WERI-Rb-1 (cell line): ENCODE measurements at places on chromosomes 7 and 10.

DNA sequence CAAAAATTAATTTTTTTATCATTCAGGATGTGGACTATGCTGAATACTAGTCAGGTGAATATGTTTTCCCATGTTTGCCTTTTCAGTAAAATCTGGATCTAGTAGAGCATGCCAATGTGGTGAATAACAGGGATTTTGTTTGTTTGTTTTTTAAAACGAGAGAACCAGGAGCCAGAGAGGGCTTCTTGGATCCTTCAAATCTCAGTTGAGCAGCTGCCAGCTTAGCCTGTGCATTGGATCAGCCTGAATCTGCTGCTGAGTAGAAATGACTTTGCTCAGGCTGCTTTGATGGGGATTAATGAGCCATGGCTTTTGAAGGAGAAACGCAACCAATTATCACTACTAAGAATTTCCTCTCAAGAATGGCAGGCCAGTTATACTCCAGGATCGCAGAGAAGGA is 493.8 kb downstream of the ARL4A start:
- DNase-seq, result peak; percentile 63

DNA sequence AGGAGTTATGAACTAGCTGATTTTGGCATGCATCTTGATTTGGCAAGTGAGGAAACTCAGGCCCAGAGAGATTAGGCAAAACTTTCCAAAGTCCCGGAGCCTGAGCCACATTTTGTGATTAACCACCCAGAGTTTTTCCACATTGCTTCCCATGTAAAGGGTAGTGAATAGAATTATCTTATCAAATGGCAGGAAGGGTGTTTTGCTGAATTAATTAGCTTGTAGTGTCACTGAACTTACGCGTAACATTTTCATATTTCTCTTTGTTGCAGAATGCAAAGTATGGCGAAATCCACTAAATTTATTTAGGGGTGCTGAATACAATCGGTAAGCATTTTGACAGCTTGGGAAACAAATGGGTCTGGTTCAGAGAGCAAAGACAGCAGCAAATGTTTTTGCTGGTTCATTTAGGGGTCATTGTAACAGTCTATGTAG is 176.2 kb downstream of the ST7 start:
- DNase-seq, result no peak

DNA sequence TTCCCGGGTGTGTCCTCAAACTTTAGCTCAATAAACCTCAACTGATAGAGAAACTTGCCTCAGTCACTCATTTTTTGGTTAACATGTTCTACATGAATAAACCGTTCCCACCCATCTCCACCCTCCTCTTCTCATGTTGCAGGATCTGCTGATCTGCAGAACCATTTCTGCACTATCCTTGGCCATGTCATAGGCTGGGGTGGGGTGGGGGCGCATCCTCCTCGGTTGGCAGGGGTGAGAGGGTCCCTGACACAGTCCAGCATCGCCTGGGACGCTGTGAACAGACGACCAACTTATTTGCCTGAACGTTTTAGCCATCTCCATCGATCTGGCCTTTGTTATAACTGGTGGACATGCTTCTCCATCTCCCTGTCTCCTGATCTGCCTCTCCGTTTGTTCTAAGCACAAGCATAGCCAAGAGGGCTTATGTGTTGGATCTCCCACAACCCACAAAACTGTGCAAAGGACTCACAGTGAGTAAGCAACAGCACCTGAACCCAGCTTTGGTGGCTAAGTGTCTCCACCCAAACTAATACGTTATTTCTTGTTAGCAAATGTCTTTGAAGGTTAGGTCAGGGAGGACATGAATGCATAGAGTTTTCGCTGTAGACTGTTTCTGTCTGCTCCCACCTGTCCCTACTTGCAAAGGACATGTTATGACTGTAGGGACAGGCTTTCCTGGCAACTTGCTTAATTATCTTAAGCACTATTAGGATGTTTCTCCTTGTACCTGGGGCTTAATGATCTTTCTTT is 51.7 kb downstream of the PRKCQ start:
- DNase-seq, result no peak

DNA sequence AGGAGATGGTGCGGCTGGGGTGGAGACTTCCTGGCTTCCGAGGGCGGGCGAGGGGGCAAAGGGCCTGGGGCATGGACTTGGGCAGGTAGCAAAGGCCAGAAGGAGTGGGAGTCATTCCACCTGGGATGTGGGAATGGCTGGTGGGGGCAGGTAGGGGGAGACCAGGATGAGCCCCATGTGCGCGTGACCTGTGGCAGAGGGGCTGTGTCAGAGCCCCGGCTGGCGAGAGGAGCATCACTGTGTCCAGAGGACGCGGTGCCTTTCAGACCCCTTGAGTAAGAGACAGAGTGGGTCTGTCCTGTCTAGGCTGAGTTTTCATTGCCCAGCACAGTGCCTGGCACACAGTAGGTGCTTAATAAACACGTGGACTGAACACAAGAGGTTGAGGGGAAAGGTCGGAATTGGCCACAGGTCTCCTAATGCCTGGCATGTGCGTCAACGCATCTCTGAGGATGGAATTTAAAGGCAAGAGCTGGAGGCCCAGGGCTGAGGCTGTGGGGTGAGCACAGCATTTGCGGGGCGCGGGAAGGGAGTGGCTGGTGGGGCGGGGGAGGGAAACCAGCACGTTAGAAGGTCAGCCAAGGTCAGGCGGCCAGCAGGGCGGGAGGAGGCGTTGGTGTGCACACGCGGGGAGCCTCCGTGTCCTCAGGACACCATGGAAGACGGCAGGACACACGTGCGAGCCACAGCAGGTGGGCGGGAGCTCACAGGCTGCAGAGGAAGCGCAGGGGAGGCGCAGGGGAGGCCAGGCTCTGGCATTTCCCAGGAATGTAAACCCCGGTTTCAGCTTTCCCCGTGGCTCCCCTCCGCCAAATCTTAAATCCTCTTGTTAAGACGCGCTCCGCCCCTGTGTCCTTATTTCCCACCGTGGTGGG is 51.8 kb downstream of the CUX1 start:
- peak; percentile 71 for DNase-seq

- DNase-seq, result no peak
These were observed 172.2 kb downstream of the HERPUD2 start for GRCh38 chr7:35522697-35523096.

- DNase-seq, result no peak
These were observed 128.0 kb downstream of the RSU1 start for GRCh38 chr10:16689227-16689626.

GRCh38 chr7:107125475-107125874 is 43.3 kb upstream of the HBP1 start:
- no peak for DNase-seq

- DNase-seq, result peak; percentile 29
These were observed 83.4 kb upstream of the SMNDC1 start for GRCh38 chr10:110387983-110388686.

DNA sequence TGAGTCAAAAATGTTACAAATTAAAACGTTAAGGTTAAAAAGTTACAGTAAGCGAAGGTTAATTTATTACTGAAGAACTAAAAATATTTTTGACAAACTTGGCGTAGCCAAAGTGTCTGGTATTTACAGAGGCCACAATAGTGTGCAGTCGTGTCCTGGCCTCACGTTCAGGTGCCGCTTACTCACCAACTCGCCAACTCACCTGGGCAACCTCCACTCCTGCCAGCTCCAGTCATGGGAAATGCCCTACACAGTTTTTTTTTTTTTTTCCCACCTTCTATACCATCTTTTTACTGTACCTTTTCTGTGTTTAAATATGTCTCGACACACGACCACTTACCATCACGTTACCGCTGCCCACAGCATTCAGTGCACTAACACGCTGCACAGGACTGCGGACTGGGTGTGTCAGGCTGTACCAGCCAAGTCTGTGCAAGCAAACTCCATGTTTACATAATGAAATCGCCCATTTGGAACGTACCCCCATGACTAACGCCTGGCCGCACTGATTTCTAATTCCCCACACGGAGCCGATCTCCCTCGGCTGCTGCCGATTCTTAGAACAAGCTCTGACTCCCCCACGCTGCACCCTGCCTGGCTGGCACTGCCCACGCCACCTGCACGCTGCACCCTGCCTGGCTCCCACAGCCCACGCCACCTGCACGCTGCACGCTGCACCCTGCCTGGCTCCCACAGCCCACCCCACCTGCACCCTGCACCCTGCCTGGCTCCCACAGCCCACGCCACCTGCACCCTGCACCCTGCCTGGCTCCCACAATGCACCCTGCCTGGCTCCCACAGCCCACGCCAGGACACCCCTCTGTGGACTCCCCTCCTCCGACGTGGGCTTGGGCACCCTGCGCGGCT is 203.1 kb downstream of the ZMYND11 start:
- DNase-seq, result no peak

- no peak for DNase-seq
These were observed 54.5 kb downstream of the ORC5 start for GRCh38 chr7:104153287-104153686.

- no peak for DNase-seq
These were observed 66.8 kb downstream of the ZNF503 start for GRCh38 chr10:75334720-75335119.

DNA sequence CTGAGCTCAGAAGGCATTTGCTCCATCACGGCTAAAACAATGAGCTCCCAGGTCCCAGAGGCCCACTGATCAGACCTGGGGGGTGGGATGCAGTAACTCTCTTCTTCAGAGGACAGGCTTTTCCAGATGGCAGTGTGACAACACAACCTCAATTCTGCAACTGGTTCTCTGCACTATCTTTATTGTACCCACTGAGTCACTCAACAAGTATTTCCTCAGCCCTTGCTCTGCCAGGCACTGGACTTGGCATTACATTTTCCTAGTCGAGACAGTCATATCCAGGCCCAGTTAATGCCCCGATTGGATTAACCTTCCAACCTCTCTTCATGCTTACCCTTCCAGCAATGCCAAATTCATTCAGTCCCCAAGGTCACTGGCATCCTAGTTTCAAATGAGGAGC is 72.6 kb downstream of the JAZF1 start:
- no peak for DNase-seq

- DNase-seq, result no peak
These were observed 53.4 kb downstream of the GLRX3 start for GRCh38 chr10:130189608-130190054.

DNA sequence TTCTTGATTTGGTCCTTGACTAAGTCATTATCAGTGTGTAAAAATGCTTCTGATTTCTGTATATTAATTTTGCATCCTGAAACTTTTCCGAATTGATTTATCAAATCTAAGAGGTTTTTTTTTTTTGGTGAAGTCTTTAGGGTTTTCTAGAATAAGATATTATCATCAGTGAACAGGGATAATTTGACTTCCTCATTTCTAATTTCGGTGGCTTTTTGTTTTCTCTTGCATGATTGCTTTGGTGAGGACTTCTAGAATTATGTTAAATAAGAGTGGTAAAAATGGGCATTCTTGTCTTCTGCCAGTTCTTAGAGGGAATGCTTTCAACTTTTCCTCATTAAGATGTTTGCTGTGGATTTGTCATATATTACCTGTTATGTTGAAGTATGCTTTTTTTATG is 170.5 kb downstream of the CCDC7 start:
- no peak for DNase-seq

- DNase-seq, result no peak
These were observed 14.2 kb upstream of the SEMA3E start for GRCh38 chr7:83663131-83663530.

DNA sequence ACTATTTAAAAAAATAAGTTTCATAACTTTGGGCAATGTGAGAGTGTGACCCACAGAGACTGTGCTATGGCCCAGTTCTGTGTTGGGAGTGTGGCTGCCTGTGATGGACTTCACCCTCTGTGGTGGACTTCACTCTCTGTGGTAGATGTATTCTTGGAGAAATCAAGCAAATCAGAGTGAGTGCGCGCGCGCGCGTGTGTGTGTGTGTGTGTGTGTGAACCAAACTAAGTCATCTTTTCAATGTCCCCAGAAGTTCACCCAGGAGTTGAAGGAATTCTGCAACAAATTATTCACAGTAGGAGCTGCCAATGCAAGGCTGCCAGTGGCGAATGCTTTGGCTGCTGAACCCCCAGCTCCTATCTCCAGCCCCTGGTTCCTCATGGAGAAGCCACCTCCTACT is 184.5 kb downstream of the ADAM12 start:
- DNase-seq, result no peak

DNA sequence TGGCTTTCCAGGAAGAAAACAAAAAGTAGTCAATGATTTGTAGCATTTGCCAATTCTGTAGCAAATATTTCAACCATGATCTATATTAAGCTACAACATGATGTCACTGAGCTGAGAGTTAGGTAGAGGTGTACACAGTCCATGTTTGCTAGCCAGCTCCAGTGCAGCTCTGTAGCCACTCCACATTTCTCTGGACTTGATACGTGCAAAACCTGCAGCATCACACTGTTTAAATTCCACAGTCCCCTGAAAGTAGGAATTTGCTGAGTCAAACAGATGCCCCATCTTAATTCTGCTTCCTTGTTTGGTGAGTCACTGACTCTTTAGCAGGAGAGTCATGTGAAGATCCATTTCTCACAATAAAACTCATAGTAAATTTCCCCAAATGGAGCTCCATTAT is 89.8 kb upstream of the LRRTM3 start:
- no peak for DNase-seq

GRCh38 chr7:33909318-33909717 is 4.0 kb downstream of the BMPER start:
- no peak for DNase-seq

DNA sequence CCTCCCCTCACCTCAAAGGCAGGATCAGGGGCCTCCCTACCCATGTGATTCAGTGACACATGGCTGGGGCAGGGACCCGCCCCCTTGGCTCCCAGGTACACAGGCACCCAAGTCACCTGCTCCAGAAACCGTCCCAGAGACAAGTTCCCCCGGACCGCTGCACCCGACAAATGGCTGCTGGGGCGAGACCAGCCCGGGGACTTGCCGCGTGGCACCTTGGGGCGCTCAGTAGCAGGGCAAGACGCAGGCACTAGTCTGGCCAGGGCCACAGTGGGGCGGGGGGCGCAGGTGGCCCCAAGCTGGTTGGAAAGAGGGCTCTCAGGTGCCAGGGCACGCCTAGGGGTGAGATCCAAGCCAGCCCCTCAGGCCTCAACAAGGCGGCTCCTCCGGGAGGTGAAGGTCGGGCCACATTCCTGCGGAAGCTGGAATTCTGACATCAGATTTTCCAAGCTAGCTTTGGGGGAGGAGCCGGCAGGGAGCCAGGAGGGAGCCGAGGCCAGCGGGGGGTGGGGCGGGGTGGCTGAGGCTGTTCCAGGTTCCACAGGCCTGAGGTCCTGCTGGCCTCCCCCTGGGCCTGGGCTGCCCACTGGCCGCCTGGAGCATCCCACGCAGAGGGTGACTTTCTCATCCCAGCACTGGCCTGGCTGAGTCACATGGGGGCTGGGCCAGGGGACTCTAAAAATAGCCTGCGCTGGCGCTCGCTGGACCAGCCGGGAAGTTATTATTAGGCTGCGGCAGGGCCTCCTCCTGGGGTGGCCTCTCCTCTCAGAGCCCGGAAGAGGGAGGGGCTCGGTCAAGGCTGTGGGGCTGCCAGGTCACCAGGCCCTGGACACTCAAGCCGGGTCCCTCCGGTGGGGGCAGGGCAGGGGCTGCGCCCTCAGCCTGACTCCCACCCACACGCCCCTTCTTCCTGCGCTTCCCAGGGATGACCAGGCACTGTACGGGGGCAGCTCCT is 20.5 kb upstream of the INPP5A start:
- peak; percentile 69 for DNase-seq

DNA sequence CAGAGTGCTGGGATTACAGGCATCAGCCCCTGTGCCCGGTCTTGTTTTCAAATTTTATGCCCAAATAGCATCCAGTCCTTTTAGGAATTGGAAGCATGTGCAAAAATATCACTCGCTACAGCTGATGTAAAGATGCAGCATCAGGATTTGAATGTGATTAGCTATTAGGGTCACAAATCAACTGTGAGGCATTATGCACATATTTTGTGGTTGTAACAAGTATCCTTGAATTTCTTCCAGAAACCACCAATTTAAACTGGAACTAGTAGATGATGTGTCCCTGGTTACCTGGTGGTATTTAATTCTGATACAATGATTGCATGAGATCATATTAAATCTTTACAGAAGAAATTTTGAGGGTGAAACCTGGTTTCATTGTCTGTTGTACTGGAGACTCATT is 41.0 kb upstream of the ITGA8 start:
- DNase-seq, result no peak
